Left hindlimb (tissue), 1 donor: ENCODE measurements at places on chromosomes 7 and 10.

DNA sequence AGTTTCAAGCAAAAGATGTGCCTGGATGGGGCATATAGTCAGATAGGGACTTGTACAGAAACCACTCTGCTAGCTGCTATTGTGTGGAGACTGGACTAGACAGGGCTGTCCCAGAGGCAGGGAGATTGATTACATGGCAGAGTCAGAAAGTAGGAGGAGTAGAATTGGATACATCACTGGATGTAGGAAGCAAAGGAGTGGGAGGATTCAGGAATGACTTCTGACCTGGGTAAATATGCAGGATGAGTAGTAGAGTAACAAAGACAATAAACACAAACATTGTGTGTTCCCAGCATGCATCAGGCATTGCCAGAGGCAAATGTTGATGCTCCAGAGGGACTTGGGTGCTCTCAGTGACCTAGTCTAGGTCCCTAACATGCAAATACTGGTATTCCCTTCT, 30.9 kb upstream of the MAT1A start:
- no peak for DNase-seq

GRCh38 chr7:12979181-12979580, 291.7 kb downstream of the ARL4A start:
- no peak for DNase-seq

- DNase-seq: no peak
Observed at GRCh38 chr7:21891291-21891690, 54.4 kb downstream of the CDCA7L start.

GRCh38 chr7:125118444-125118843, 188.8 kb upstream of the POT1 start:
- no peak for DNase-seq

DNA sequence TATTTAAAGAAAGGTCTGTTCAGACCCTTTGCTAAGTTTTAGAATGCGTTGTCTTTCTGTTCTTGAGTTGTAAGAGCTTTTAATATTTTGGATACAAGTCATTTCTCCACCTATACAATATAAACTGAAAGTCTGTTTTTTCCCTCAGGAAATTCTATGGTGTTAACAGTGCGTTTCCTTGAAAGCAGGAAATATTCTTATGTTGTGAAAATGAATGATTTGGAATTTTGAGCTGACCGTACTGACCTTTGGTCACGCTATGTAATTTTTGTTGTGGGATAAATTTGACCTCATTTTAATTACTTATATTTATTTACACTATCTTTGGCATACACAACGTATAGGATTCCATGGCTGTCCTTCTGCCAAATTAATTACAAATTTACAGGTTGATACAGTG, 43.5 kb downstream of the PUS7 start:
- no peak for DNase-seq

DNA sequence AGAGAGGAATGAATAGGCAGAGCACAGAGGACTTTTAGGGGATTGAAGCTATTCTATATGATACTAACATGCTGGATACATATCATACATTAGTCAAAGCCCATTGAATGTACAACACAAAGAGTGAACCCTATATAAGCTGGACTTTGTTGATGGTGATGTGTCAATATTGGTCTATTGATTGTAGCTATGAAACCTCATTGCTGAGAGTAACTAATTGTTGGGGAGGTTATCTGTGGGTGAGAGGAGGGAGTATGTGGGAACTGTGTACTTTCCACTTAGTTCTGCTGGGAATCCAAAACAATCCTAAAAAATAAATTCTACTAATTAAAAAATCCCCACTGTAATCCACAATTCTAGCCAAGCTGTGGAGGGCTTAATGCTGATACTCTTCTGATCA, 22.0 kb upstream of the CYP2C9 start:
- no peak for DNase-seq

- no peak for DNase-seq
Observed at GRCh38 chr7:47885309-47885986, 62.8 kb downstream of the PKD1L1 start.

DNA sequence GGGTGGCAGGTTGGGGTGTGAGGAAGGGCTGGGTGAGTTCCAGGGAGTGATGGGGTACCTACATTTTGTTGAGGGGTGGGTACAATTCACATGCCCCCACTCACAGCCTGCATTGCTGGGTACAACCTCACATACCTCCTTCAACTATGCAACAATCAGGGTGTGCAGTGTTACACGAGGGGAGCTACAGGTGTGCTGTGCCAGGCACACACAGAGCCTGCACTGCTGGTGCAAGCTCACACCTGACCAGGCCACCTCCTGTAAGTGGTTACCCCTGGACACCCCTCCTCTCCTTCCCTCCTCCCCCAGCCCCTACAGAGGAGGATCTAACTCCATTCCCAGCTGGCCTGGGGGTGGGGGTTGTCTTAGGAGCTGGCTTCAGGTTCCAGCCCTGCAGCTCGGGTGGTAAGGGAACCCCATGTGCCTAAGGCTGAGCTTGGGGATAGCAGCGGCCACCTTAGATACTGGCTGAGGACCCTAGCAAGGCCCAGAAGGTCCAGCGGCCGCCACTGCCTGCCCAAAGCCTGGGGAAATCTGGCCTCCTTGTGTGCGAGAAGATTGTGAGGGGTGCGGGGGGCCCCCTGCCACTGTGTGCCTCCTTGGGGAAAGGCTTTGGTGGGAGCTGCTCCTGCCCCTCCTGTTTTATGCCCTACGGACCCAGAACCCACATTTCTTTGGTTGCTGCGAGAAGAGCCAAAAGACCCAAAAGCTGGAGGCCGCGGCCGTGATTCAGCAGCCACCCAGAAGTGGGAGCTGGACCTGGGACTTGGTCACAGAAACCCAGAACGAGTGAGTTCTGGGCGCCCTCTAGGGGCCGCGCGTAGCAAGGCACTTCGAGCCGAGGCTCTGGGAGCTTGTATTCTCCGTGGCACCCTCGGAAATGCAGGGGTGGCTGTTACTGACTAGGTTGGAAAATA, 10.8 kb downstream of the TLX1 start:
- peak; percentile 84 for DNase-seq

- no peak for DNase-seq
Observed at GRCh38 chr7:50595491-50596102, 30.4 kb upstream of the DDC start.

GRCh38 chr10:42992156-42992956, 84.5 kb upstream of the RET start:
- DNase-seq: no peak

GRCh38 chr10:130021383-130021950, 57.4 kb upstream of the EBF3 start:
- DNase-seq: peak; percentile 60

GRCh38 chr10:22894714-22895113, 33.1 kb upstream of the ARMC3 start:
- DNase-seq: no peak
